ENCODE measurements at places on chromosomes 12 and 14.

- DNase-seq = no peak
Observed at GRCh38 chr12:122393817-122394216, 28.7 kb downstream of the CLIP1 start.

DNA sequence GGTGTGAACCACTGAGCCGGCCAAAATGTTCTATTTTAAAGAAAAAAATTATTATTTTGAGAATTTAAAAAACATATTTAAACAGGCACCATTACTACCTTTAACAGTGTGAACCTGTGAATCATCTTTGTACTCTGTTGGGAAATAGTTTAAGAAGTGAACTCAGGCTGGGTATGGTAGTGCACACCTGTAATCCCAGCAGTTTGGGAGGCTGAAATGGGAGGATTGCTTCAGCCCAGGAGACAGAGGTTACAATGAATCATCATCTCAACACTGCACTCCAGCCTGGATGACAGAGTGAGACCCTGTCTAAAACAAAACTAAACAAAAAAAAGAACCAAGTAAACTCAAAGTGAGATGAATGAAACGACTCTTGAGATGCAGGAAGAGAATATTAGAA is 3.1 kb upstream of the WDR89 start:
- DNase-seq = no peak

GRCh38 chr12:5047094-5047493 is 3.4 kb downstream of the KCNA5 start:
- DNase-seq = no peak

- no peak for DNase-seq
Observed at GRCh38 chr14:64298773-64299172, 4.6 kb upstream of the ESR2 start.

DNA sequence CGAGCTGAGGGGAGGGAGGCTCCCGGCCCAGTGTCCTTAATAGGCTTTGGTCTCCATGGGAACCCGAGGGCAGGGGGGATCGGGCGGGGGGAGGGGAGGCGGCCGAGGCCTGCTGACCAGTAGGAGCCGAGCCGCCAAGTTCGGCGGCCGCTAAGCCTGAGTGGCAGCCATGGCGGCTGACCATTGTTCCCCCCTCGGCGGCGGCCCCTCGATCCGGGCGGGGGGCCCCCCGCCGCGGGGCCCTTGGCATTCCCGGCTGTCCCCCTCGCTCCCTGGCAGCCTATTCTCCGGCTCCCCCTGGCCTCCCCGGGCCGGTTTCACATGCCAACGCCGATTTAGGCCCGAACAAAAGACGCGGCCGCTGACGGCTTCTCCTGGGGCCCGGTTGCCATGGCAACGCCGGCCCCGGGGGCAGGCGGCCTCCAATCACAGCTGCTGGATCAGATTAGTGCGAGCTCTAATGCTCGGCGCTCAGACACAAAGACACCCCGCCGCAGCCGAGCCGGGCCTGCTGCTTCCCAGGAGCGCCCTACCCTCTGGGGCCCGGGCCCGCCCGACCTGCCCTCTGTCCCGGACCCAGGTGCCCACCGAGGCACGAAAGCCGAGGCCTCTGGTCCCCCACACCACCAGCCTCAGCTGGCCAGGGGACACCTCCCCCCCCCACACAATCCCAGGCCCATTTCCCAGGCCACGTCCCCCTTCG is 7.3 kb downstream of the MSI1 start:
- peak; percentile 55 for DNase-seq

- DNase-seq = no peak
Observed at GRCh38 chr14:99177046-99177655, 94.8 kb downstream of the BCL11B start.

GRCh38 chr14:51039252-51039651 is 55.7 kb downstream of the TRIM9 start:
- DNase-seq = no peak

DNA sequence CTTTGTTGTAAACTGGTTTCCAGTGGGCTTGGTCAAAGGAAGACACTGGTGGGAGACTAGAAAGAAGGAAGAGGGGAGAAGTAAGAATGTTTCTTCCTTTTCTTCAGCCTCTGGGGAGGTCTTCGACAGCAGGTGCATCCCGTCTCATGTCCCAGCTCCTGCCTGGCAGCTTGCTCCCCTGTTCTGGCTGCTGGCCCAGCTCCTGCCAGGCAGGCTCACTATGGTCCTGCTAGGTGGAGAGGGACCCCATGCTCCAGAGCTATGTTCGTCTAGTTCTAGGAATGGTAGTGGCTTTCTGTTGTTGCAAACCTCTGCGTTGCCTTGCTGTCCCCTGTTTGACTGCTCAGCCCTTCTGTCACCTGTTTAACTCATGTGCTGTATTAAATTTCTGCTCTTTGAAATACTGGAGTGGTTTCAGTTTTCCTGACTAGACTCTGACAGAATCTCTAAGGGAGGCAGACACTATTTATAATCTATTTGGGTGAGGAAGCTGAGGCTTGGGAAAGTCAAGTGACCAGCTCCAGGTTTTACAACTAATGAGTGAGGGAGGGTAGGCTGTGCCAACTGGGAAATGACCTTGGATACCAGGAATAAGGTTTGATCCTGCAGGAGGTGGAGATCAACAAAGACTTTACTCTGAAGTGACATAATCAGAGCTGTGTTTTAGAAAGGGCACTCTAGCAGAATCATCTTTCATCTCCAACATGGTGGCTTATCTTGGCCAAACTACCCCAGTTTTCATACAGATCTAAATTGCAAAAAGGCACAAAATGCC is 94.7 kb upstream of the DDHD1 start:
- DNase-seq = no peak

DNA sequence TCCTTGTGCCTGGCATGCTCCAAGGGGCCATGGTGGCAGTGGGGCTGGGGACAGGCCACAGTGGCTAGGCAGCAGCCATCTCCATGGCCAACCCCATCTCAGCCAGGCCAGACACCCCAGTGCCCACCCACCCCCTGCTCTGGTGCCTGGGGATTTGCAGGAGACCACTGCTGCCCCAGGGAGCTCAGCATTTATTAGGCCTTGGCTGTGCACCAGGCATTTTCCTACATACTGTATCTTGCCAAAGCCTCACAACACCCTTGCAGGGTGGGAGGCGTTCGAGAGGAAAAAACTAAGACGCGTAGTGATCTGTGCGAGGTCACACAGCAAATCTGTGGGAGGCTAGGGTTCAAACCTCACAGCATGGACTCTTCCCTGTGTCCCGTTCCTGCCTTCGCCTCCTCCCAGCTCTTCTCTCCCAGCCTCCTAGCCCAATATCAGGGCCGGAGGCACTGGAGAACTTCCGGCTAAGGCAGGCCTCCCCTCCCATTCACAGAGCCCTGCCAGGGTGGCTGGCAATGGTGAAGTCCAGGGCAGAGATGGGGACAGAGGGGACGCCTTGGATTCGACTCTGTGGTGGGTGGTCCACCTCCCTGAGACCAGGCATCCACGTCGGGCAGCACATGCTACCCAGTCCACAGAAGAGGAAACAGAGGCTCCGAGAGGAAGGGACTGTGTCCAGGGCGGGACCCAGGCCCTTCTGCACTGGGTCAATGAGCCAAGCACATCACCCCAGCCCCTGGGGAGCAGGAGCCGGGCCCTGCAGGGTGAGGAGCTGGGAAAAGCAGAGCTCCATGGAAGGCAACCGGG is 57.4 kb downstream of the FAM222A start:
- DNase-seq = no peak

DNA sequence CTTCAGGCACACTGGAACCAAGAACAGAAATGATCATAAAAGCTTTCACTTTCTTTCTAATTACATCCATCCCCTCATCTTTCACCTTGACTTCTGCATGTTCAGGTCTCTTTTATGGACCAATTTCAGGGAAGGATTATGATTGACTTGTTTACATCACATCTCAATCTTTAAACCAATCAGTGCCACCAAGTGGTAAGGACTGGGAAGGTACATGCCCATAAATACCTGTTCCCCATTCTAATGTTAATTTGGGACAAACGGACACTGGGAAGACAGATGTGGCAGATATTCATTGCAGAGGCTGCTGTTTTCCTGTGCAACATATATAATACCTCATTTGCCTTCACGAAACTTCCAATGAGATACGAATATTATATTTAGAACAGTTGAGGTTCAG is 978.1 kb downstream of the GALC start:
- no peak for DNase-seq

- no peak for DNase-seq
Observed at GRCh38 chr12:70779250-70779649, 141.3 kb downstream of the PTPRR start.

GRCh38 chr12:97452230-97452629 is 10.4 kb upstream of the RMST start:
- no peak for DNase-seq

DNA sequence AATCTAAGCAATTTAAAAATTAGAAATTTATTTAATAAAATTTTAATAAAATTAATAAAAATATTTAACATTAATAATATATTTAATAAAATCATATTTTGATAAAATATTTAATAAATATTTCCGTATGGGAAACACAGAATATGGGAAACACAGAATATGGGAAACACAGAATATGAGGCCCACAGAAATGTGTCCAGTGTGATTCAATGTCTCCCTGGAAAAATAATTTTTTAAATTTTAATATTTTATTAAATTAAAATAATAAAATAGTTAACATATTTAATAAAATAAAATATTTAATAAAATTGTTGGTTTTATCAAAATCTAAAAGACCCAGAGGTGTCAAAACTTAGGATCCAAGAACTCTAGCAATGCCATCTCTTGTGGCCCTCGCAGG is 186.4 kb downstream of the TMEM132D start:
- no peak for DNase-seq

GRCh38 chr12:111777345-111778045 is 10.8 kb downstream of the ALDH2 start:
- DNase-seq = no peak

- no peak for DNase-seq
Observed at GRCh38 chr12:87813476-87814234, 215.5 kb downstream of the C12orf50 start.

DNA sequence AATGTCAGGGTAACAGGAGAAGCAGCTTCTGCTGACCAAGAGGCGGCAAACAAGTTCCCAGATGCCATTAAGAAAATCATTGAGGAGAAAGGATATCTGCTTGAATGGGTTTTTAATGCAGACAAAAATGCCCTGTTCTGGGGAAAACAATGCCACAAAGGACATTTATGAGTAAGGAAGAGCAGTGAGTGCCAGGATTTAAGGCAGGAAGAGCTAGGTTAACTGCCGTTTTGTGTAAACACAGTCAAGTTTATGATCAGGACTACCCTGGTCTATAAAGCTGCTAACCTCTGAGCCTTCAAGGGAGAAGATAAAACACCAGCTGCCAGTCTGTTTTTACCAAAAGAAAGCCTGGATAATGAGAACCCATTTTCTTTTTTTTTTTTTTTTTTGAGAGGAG is 8.5 kb downstream of the MAPKAPK5 start:
- DNase-seq = no peak

GRCh38 chr12:110577864-110578693 is 5.0 kb downstream of the PPTC7 start:
- no peak for DNase-seq

- no peak for DNase-seq
Observed at GRCh38 chr14:95727056-95727700, 13.3 kb upstream of the TCL1A start.

- DNase-seq = peak; percentile 28
Observed at GRCh38 chr14:95326987-95327386, 7.3 kb upstream of the CLMN start.

DNA sequence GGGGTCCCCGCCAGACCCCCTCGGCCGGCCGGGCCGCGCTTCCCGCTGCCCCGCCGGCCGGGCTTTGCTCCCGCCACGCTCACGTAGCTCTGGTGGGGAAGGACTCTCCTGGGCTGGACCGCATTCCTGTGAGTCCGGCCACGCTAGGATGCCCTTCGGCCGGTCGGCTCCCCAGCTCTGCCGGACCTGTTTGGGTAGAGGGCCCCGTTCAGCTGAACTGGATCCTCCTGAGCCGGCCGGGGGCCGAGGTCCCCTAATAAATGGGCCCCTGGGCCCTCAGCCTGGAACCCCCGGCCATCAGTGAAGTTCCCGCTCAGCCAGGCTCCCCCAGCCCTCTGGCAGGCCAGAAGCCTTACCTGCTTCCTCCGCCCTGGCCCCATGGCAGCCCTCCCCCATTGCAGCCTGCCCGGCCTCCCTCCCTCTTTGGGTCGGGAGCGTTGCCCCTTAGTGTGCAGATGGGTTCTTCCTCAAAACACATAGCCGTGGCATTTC is 593 bp downstream of the UNC119B start:
- DNase-seq = peak; percentile 38
